ENCODE measurements at places on chromosomes 7 and 10. TPM values are rescaled to one million over a fixed set of nuclear protein-coding genes. Genes with fewer than 3 reads are reported as not detected.

DNA sequence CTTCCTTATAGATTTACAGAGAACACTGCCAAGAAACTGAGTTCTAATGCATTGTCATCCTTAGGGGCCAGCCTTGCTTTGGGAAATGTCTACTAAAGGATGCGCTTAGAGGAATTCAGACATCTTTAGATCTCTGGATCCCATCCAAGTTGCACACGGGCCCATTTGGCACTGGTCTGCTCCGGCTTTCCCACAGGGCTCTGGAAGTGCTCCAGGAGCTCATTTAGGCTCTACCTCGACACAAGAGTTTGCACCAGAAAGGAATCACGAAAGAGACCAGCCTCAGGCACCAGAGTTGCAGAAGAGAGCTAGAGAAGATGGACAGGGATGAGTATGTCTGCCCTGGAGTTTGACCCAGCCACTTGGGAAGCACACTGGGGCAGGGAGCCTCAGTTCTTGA, 150.1 kb upstream of the TMEM72 start:
- no peaks in the 10 kb centered on the region for H3K36me3 ChIP-seq
- H3K27me3 ChIP-seq = peaks cover 8% of the 10 kb centered on the region
- DNase-seq = no peak
- no peak overlapping the region for H3K4me3 ChIP-seq

- H3K27ac ChIP-seq = no peak overlapping the region
- H3K4me1 ChIP-seq = no peaks in the 10 kb centered on the region
- peak; percentile 98 for DNase-seq
- H3K4me3 ChIP-seq = no peak overlapping the region
- H3K27me3 ChIP-seq = peaks cover 8% of the 10 kb centered on the region
Observed at GRCh38 chr7:20776214-20776911, 10.3 kb downstream of the SP8 start.

DNA sequence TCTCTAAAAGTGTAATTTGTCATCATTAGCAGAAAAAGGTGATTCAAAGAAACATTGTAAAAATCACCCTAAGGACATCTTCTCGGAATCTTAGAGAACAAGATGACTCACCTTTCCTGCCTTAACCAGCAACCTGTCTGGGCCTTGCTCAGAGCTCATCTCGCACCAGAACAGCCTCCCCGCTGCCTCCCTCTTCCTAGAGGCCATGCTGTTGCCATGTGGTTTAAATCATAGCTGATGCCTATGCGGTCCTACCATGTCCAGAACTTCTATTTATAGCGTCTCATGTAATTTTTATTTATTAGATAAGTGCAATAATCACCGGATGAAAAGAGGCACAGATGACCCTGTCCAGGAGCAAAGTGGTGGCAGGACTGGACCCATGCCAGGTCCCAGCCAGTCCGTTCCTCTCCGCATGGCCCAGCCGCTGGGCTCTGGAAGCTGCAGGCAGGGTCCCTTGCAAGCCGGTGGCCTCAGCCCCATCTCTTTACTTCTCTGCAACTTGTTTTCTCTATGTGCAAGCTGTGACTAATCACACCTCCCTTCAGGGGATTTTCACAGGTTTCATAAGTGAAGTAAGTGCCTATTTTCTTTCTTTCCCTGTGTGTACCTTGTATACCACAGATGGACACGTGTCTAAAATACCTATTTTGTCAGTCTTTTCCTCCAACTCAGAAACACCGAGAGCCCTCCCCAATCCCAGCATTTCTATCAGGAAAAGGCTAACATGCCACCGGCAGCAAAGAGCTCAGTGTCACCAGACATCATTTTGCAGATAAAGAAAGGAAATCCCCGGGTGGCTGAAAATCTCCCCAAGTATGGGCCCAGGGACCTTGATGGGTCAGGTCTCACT, 27.1 kb downstream of the KLF6 start:
- no peaks in the 10 kb centered on the region for H3K36me3 ChIP-seq
- no peak overlapping the region for H3K4me3 ChIP-seq
- H3K4me1 ChIP-seq = peaks cover 13% of the 10 kb centered on the region

DNA sequence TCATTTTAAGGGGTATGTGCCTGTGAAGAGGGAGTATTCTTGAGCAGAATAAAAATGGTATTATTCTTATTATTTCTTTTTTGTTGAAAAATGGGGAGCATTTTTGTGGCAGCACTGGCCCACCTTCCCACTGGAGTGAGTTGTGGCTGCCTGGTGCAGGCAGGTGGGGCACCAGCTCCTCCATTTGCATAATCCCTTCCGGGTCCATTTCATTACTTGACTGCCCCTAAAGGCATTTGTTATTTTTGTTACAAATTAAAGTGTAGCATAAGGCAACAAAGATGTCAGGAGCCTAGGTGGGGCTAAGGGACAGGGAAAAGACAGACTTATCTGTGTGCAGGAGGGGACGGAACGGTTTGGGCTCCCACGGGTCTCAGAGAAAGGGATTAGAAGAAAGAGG, 26.8 kb downstream of the GOLGA7B start:
- H3K4me3 ChIP-seq = no peak overlapping the region
- no peaks in the 10 kb centered on the region for H3K36me3 ChIP-seq
- H3K27ac ChIP-seq = no peak overlapping the region
- no peak for DNase-seq

GRCh38 chr10:62819141-62819920, 3.2 kb upstream of the EGR2 start:
- H3K4me3 ChIP-seq = no peak overlapping the region
- no peaks in the 10 kb centered on the region for H3K4me1 ChIP-seq
- DNase-seq = no peak
- no peaks in the 10 kb centered on the region for H3K36me3 ChIP-seq
- H3K27ac ChIP-seq = no peak overlapping the region
- peaks cover 80% of the 10 kb centered on the region for H3K27me3 ChIP-seq

ZNF804B gene
- 0.23 TPM for total RNA-seq

- H3K4me3 ChIP-seq = no peak overlapping the region
- DNase-seq = no peak
Observed at GRCh38 chr7:3981281-3981680, 680.2 kb downstream of the SDK1 start.

PLA2G12B gene
- 0.93 TPM for total RNA-seq

TRIM50 gene
- total RNA-seq = not detected

CAPZA2 gene
- 133 TPM for total RNA-seq

NEBL gene
- 61.6 TPM for total RNA-seq
